ENCODE measurements at places on chromosomes 5 and 9.

GRCh38 chr5:19099195-19099594, 888.8 kb downstream of the CDH18 start:
- DNase-seq = no peak

GRCh38 chr5:59034498-59035186, 451.8 kb downstream of the RAB3C start:
- DNase-seq = no peak

DNA sequence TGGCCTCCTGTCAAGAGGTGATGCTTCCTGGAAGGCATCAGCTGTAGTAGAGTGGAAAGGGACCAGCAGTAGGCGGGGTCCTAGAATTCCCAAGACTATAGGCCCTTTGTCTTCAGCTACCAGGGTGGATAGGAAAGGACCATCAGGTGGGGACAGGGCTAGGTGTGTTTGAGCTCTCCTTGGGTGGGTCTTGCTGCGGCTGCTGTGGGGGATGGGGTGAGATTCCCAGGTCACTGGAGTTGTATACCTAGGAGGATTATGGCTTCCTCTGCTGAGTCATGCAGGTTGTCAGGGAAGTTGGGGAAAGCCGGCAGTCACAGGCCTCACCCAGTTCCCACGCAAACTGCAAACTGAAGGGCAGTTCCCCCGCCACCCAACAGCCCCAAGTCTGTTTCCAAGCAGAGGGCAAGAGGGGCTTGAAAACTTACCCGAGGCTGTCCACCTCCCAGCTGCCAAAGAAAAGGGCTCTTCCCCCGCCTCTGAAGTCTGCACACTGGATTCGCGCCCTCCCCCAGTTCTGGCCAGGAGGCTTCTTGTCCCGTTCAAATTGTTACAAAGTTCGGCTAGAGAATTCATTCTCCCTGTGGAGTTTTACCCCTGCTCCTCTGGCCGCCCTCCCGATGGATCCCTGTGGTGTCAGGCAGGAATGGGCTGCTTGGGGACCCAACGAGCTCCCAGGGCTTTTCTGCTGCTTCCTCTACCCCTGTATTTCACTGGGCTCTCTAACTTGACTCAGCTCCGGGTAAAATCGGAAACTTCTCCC, 23.0 kb upstream of the ECM2 start:
- no peak for DNase-seq

- no peak for DNase-seq
These were observed 120.1 kb upstream of the IL12B start for GRCh38 chr5:159450417-159450816.

- no peak for DNase-seq
These were observed 3.0 kb downstream of the C8G start for GRCh38 chr9:136947955-136948510.
